ENCODE measurements at places on chromosomes 5 and 9.

GRCh38 chr9:116978155-116978554 is 291.1 kb downstream of the TRIM32 start:
- no peak overlapping the region for H3K27ac ChIP-seq
- no peaks in the 10 kb centered on the region for H3K4me1 ChIP-seq
- H3K36me3 ChIP-seq = no peaks in the 10 kb centered on the region
- no peak overlapping the region for H3K4me3 ChIP-seq
- no peak for DNase-seq
- H3K27me3 ChIP-seq = no peaks in the 10 kb centered on the region

DNA sequence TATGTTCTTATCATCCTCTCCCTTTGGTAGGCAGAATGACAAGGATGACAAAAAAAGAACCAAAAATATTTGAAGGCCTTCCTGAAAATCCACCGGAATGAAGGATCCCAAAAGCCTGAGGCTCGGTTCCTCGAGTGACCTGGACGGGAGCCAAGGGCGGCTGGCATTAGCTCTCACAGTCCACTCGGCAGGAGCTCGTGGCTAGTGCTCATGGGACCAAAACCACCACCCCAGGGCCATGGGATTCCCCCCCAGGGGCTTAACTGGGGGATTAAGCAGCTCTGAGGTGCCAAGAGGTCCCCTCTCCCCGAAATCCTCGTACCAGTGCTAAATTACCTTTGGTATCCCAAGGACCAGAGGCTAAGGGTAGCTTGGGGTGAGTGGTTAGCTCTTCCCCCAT is 586 bp upstream of the PDZD2 start:
- no peaks in the 10 kb centered on the region for H3K36me3 ChIP-seq
- no peak for DNase-seq
- H3K27me3 ChIP-seq = peaks cover 5% of the 10 kb centered on the region

- no peak for DNase-seq
- no peak overlapping the region for H3K4me3 ChIP-seq
- H3K27me3 ChIP-seq = no peaks in the 10 kb centered on the region
- H3K4me1 ChIP-seq = peaks cover 2% of the 10 kb centered on the region
- H3K36me3 ChIP-seq = peaks cover 78% of the 10 kb centered on the region
Observed at GRCh38 chr5:150016537-150016936, 16.0 kb downstream of the HMGXB3 start.

DNA sequence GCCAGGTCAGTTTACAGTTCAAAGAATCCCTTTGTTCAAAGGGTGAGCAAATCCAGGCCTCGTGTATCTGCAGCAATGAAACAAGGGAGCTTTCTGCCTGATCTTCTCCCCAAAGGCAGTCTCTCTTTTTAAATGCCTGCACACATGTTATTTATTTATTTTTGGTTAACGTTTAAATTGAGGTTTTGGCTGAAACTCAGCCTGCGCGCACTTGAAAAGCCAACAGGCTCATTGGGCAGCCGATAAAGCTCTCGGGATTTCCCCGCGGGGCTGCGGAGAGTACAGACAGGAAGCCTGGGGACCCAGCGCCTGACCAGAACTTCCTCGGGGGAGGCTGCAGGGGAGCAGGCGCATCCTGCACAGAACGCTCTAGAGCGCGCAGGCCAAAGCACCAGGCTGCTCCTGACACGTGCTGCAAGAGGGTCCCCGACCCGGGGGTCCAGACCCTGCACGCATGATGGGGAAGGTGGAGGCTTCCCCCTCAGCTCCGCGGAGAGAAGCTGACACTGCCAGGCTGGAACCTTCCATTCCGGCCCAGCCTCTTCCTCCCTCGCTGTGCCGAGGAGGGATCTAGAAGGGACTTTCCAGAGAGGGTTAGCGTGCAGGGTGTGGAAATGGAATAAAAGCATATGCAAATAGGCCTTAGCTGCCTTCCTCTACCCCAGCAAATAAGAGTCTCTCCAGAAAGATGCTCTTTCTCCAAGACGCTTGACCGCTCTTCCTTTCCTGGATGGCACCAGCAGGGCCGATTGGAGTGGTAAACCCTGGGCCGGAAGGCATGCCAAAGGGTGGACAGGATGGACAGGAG is 46.1 kb downstream of the PTTG1 start:
- H3K4me3 ChIP-seq = no peak overlapping the region
- H3K27me3 ChIP-seq = no peaks in the 10 kb centered on the region
- no peaks in the 10 kb centered on the region for H3K4me1 ChIP-seq
- no peak overlapping the region for H3K27ac ChIP-seq

DNA sequence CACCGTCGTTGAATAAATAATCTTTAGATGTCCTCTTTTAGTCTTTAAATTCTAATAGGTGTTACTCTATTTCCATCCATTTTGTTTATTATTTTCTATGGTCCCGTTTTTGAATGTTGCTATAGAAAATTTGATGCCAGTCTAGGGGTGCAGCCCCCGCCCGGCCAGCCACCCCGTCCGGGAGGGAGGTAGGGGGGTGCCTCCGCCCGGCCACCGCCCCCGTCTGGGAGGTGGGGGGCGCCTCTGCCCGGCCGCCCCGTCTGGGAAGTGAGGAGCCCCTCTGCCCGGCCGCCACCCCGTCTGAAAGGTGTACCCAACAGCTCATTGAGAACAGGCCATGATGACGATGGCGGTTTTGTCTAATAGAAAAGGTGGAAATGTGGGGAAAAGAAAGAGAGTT is 2372.2 kb upstream of the WWC1 start:
- no peaks in the 10 kb centered on the region for H3K27me3 ChIP-seq
- no peak overlapping the region for H3K27ac ChIP-seq
- no peaks in the 10 kb centered on the region for H3K36me3 ChIP-seq
- H3K4me3 ChIP-seq = no peak overlapping the region

Data from H9 (cell line).